HT-29 (cell line): ENCODE measurements at places on chromosomes 16 and 17.

DNA sequence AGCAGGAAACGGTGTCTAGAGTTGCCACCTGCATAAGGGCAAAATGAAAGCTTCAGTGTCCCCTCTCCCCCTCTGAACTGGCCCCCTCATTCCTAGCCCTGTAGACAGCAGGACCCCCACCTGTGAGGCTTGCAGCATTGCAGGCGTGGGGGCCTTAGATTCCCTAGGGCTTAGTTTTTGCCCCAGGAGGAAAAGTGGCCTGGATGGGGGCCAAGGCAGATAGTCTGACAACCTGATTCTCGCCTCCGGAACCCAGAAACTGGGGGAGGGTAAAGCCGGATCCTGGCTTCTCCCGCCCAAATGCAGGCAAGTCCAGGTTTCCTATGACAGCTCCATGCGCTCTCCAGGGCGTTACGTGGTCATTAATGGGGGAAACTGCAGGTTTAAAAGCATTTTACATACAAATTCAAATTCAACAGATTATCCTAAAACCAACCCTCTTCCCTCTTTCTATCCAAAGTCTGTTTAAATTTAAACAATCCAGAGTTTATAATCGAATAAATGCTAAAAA is 678 bp upstream of the HOXB6 start:
- peak; percentile 74 for DNase-seq

DNA sequence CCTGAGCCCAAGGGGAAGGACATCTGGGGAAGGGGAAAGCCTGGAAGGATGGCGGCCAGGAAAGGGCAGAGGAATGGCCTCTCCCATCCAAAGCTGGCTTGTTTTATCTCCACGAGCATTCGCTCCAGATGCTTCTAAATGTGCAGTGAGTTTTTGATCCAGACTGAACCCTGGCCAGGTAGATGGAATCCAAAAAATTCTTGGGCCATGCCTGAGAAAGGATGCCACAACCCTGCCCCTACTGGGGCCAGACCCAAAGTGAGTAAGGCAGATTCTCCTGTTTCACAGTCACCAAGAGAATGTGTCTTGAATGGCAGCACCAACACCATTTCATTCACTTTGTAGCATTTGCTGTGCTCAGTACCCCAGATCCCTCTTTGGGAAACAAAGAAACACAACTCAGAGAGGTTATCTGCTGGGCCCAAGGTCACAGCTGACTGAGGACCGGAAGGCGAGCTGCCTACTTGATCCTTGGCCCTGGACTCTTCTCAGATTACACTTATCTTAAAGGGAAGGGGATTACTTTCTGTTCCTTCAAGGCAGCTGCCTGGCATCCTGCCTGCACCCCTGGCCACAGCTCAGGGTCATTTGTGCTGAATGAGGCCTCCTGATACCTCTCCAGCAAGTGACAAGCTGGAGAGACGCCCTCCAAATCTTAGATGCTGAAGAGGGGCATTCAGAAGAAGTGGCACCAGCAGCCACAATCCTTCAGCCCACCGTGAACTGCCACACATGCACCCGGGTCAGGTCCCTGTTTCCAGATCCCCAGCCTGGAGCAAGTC is 3.6 kb downstream of the LRRC75A start:
- DNase-seq, result no peak

DNA sequence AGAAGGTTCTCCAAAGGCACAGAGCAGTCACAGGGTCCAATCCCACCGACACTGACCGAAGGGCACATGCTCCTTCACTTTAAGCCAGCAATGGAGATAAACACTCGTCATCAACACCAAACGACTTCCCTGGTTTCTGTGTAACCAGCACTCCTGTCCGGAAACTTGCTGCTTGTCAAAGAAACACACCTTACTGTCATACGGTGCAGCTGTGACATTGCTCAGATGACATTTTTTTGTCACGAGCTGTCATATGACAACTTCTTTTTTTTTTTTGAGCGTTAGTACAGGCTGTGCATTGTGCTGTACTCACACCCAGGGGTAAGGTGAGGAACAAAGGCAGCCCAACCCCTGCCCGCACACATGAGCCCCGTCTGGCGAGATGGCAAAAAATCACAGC is 39.2 kb downstream of the TLE7 start:
- DNase-seq, result no peak

DNA sequence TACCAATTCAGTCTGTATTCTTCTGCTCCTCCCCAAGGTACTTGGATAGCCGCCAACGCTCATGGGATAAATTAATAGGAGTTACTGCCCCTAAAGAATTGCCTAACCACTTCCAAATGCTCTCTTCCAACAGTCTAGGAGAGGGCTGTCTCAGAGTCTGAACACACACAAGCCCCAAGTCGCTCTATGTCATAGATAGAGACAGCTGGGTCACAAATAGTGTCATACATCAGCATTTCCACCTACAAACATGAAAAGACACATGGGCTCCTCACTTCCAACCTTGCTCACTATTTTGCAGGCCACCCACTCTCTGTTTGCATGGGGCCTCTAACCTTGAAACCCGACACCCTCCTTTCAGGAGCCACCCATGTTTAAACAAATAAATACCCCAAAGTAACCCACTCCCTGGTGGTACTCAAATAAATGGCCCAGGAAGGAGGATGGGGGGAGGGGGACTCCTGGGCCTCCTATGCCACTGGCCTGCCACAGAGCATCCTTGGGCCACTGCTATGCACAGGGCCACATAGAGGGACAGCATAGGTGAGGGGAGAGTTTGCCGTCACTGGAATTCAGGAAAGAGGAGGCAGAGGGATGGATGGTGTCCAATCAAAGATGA is 265.9 kb downstream of the SOX9 start:
- DNase-seq, result peak; percentile 39

- no peak for DNase-seq
Observed at GRCh38 chr17:51876986-51877385, 281.5 kb downstream of the CA10 start.
